ENCODE measurements at places on chromosomes 3 and 15.

- DNase-seq, result no peak
Measured at GRCh38 chr3:149497966-149498670, 23.6 kb downstream of the TM4SF4 start.

DNA sequence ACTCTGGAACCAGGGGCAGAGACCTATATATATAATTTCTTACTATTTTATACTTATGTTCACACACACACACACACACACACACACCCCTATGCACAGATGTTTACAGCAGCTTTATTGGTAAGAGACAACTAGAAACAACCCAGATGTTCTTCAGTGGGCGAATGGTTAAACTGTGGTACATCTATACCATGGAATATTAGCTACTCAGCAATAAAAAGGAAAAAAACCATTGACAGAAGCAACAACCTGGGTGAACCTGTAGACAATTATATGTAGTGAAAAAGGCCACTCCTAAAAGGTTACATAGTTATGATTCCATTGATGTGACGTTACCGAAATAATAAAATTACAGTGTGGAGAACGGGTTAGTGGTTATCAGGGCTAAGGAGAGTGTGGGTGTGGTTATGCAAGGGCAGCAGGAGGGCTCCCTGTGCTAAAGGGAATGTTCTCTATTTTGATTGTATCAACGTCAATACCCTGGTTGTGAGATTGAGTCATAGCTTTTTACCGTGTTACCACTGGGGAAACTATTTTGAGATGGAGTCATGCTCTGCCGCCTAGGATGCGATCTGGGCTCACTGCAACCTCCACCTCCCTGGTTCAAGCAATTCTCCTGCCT is 85.5 kb downstream of the FLNB start:
- no peak for DNase-seq

DNA sequence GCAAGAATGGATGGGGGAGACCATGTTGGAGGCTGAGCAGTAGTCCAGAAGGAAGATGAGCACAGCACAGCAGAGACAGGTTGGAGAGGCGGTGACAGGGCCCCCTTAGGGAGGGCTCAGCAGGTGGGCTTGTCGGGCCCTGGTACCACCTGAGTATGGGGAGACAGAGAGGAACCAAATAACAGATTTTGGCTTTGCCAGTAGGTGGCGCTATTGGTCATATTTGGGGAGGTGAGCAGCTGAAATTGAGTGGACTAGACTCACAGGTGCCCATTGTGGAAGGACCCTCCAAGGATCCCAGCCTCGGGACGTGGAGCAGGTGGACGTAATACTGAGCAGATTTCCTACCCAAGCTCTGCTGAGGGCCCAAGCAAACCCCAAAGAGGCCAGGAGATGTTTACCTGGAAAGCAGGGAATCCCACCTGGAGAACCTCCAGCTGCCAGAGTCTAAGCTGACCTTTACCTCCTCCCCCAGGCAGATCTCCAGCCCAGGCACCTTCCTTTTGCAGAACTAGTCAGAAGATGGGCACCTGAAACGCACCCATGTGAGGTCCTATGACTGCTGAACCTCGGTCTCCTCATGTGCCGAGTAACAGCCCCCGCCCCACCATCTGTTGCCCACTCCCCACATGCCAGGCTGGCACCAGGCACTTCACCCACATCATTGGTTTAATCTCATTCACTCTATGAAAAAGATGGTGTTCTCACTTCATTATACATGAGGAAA is 24.6 kb upstream of the CORO2B start:
- DNase-seq, result peak; percentile 26

GRCh38 chr3:167754049-167754448 is 18.5 kb downstream of the SERPINI1 start:
- DNase-seq, result no peak

DNA sequence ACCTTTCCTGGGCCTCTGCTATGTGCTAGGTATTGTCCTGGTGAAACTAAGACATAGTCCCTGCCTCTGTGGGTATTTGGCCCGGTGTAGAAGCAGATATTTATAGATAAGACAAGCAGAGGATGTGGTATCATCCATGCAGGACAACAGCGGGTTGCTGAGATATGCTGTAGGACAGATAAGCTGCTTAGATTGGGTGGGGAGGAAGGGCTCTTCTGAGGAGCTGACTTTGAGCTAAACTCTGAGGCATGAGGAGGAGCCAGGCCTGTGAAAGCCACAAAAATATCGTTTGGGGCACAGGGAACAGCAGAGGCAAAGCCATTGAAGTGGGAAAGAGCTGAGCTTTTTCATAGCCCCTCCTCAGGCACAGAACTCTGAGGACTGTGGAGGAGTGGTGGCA is 492.5 kb upstream of the CFAP20DC start:
- no peak for DNase-seq

DNA sequence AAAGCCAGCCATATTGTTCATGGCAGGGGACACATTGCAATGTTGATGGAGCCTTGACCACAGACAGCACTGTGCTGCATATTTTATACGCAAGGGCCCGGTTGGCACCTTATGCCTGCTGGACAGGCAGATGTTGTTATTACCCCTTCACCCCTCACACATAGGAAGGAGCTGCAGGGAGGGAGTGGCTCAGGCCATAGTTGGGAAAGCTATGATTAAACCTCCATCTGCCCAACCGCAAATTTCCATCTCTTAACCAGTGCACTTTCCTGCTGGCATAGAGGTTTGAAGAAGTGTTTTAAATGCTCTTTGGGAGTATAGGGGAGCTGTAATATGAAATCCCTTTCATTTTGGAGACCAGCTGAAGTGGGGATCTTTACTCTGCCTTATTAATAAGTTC is 224.7 kb downstream of the CACNA2D3 start:
- DNase-seq, result no peak

DNA sequence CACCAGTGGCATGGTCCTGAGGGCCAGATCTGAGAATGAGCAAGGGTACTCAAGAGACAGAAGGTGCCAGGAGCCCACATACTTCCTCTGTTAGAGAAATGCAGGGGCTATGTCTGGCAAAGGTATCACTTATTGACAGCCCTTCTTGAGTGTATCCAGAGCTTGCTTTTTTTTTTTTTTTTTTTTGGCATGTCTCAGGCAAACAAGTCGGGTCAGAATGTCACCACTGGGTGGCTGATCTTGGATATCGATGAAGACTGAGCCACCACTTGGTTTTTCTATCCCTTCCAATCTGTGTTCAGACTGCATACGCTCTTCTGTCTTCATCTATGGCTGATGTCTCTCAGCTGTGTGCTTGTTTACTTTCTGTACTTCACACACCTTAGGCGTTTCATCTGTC is 363.4 kb upstream of the C2CD4B start:
- no peak for DNase-seq

GRCh38 chr3:72270072-72270681 is 485.2 kb upstream of the PROK2 start:
- DNase-seq, result no peak

DNA sequence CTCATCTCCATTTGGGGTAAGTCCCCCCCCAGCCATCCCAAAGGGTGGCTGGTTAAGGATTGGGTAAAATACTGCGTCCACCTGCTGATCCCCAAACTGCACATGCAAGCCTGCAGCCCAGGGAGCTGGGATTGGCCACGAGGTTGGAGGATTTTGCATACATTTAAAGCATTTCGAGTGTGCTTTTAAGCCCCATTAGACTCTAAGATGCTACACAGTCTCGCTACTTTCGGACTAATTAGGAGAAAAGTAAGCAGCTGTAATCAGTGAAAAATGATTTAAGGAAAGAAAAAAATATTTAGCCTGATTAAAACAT is 23.9 kb downstream of the SLC6A6 start:
- no peak for DNase-seq

All from NCI-H1417 treated with DMSO at 0.1 percent for 48 hours (cell line).